ENCODE measurements at places on chromosomes 7 and 10.

- no peak for DNase-seq
Measured at GRCh38 chr10:58107506-58107905, 160.2 kb downstream of the IPMK start.

- DNase-seq, result no peak
Measured at GRCh38 chr7:87058744-87059524, 520 bp downstream of the ELAPOR2 start.

GRCh38 chr7:25959168-25959734 is 192.7 kb upstream of the NFE2L3 start:
- DNase-seq, result no peak

DNA sequence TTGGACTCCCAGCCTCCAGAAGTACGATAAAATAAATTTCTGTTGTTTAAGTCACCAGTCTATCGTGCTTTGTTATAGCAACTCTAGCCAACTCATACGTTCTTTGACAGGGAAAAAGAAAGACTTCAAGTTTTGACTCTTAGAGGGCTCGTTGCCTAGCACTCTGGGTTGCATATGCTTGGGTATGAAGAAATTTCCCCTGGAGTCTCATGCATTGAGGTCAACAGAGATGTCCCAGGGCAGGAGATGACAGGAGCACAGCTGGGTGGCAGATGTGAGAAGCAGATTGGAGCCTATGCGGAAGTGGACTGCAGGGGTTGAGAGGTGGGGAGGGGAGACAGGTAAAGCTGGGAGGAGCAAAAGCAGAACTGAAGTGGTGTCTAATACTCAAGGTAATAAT is 63.3 kb upstream of the JAZF1 start:
- no peak for DNase-seq

- no peak for DNase-seq
Measured at GRCh38 chr7:2080060-2080387, 152.7 kb downstream of the MAD1L1 start.
